ENCODE measurements at places on chromosomes 6 and 20.

DNA sequence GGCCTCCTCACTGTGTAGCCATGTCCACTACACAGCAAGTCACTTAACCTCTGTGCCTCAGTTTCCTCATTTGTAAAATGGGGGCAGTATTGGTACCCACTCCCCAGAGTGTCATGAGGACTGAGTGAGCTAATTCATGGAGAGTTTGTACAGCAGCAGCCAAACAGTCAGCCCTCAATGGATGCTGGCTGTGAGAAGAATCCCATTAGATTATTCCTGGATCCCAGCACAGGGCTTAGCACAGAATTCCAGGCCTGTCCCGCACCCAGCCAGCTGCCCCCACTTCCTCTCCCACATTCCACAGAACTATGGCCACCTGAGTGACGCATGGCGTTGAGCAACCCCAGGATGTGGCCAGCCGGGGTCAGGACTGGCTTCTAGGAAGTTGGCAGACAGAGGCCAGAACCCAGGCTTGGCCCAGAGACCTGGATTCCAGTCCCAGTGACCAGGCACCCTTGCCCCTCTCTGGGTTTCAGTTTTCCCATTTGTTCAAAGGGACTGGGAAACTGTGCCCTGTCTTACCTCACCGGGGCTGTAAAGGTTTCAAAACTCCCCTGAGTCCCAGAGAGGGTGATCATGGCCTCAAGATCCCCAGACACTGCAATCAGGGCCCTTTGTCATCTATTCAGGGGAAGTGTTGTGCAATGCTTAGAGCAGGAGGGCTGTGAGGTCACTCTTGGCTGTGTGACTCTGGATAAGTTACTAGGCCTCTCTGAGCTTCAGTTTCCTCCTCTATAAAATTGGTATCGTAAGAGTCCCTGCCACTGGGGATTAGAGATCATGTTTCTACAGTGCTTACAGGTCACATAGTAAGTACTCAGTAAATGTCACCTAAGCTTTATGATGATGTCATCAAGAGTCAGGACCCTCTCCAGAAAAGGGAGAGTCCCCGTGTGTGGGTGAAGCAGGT, 3.0 kb upstream of the TGM2 start:
- no peak for DNase-seq

- DNase-seq, result no peak
Measured at GRCh38 chr20:51946586-51946985, 144.3 kb upstream of the SALL4 start.

DNA sequence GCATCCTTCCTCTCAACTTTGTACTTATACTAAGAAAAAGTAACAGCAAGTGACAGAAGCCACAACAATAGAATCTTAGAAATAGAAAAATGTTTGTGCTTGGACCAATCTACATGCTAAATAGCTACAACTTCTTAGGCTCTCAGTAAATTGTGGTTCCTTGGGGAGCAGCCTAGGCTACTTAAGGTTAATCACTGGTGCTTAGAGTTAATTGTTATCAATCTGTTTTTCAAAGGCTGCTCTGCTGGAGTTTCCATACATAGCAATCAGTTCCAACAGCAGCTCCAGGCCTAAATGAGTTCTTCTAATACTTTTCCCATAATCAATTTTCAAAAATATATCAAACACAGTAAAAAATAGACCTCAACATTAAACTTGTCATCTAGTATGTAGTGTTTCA, 571.4 kb downstream of the EPHA7 start:
- DNase-seq, result no peak

GRCh38 chr6:151242420-151242861, 2.7 kb downstream of the AKAP12 start:
- no peak for DNase-seq

DNA sequence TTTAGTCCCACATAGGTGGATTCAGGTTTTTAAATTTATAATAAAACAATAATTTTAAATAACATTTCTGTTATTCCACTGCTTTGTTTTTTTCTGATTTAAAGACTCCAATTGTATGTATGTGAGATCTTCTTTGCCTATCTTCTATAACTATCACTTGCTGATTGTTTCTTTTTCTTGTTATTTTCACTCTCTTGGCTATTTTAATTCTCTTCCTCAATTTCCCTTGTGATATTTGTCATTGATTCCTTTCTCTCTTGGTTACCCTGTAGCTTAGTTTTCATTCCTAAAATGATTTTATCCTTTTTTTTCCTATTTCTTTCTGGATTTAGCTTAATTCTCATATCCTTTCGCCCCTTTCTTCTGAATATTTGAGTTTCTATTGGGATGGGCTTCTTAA, 227.3 kb upstream of the TENT5A start:
- no peak for DNase-seq
